ENCODE measurements at places on chromosomes 5 and 9. TPM values are rescaled to one million over a fixed set of nuclear protein-coding genes. Genes with fewer than 3 reads are reported as not detected.

DNA sequence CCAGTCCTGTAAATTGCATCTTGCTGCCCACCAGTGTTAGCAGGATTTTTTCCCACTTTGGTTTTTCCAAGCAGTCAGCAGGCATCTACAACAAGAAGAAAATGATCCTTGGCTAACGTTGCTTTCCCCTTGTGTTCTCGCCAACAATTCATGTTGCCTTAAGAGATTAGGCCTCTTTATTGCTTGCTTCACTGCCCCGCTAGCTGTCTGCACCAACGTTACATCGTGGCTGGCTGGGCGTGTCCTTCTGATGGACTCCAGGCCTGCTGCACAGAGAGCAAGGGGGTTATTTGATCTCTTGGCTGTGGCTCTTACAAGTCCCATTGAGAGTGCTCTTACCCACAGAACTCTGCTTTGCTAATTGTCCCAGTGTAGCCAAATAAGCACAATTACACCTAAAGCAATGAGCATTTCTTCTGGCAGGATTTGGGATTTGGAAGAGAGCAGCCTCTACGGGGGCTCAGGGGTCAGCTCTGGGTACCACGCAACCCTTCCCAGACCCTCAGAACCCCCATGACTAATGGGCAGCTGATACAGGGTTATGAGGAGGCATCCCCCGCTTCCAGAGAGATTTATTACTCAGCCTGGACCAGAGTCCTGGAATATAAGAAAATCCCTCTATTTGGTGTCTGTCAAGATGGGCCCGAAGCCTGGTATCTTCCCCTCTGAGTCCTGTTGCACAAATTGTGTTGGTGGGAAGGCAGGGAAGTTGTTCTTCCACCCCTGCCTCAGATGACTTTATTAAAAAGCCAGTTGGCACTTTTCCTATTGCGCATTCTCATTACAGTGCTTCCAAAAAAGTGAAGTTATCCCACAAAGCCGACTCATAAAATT is 17.6 kb downstream of the DCANP1 start:
- DNase-seq: no peak

GRCh38 chr5:3266861-3267260 is 328.8 kb upstream of the IRX1 start:
- no peak for DNase-seq

The DCTN4 gene
- 78.8 TPM for total RNA-seq

The C1QTNF3 gene
- total RNA-seq: 2.6 TPM

- DNase-seq: no peak
Measured at GRCh38 chr5:36458746-36459145, 147.7 kb upstream of the SLC1A3 start.

DNA sequence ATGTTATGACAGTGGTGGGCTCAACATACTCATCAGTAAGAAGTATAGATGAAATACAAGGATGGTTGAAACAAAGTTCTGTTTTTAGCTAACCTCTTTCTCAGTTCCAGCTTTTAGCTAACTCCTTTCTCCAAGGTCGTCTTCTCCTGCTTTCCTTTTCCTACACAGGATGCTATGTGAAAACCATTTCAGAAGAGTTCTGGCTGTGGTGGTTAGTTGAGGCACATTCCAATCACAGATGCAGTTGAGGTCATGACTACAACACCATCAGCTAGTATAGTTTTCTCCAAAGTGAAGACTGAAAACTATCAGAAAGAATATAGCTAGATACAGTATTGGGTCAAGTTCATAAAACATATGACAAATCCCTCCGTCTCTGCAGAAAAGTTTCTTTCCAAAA is 477.7 kb upstream of the C9orf72 start:
- no peak for DNase-seq

DNA sequence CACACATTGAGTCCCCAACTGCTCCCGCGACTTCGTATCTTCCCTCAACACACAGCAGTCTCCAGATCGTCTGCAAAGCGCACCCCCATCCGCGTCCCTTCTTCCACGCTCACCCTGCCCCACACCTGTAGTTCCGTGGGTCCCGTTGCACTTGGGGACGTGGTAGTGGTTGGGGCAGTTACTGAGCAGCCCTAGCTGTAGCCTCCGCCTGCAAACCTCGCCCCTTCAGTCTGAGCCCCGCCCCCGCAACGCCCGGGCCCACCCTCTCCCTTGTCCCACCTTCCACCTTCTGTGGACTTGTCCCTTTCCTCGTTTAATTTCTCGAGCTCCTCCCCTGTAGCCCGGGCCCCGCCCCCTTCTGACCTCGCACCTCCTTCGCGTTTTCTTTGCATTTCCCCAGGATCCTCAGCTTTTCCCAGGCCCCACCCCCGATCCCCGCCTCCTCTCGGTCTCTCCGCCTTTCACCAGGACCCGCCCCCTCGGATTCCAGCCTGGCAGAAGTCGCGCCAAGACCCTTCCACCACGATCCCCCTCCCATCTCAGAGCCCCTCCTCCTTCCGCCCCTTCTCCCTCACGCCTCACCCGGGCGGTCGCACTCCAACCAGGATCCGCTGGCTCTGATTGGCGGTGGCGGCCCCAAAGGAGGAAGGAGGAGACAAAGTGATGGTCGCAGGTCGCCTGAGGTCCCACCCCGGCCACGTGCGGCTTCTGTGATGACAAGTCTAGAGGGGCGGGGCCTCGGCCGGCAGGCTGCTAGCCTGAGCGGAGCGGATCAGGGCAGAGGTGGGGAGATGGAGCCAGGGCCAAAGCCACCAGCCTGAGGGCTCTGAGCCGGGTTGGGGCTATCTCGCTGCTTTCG is at the start of gene ATOSB:
Gene ATOSB, minus strand, starts transcription at position 183 of the 859 bp plus-strand sequence. CDS start 7,588 bp downstream, outside the sequence.
- peak; percentile 93 for DNase-seq

The DMGDH gene
- total RNA-seq: 2.3 TPM

The PAPPA gene
- 0.05 TPM for total RNA-seq

DNA sequence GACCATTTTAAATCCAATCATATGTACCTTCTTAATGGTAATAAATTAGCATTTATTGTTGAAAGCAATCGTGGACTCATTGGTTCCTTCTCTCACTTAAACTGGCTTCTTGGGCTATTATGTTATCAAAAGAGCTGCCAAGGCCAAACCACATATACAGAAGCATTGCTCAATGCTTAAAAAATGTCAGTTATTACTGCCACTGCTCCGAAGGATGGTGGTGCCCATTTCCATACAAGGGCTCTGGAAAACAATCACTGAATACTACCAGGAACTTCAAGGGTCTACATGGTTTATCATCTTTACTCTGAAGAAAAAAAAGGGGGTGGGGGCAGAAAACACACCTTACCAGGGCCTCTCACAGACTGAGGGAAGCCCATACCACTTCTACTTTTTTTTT is 104.3 kb downstream of the GNAQ start:
- no peak for DNase-seq

DNA sequence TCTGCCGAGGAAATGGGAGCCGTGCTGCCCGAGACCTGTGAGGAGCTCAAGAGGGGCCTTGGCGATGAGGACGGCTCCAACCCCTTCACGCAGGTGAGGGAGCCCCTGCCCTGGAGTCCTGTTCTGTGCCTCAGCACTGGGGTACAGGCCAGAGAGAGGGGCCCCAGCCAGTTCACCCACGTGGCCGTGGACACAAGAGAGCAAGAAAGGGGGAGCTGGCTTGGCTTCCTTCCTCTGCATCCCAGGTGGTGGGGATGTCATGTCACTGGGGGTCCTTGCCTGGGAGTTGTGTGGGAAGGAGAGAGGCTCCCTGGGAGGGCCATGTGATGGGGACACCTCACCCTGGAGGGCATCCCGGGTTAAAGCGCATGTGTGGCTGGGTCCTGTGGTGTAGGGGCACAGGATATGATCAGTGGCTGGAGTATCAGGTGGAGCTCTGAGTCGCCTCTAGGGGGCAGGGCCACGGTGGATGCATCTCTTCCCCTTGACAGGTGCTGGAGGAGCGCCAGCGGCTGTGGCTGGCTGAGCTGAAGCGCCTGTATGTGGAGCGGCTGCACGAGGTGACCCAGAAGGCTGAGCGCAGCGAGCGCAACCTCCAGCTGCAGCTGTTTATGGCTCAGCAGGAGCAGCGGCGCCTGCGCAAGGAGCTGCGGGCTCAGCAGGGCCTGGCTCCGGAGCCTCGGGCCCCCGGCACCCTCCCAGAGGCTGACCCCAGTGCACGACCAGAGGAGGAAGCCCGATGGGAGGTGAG is 7.5 kb downstream of the N4BP3 start:
- no peak for DNase-seq

DNA sequence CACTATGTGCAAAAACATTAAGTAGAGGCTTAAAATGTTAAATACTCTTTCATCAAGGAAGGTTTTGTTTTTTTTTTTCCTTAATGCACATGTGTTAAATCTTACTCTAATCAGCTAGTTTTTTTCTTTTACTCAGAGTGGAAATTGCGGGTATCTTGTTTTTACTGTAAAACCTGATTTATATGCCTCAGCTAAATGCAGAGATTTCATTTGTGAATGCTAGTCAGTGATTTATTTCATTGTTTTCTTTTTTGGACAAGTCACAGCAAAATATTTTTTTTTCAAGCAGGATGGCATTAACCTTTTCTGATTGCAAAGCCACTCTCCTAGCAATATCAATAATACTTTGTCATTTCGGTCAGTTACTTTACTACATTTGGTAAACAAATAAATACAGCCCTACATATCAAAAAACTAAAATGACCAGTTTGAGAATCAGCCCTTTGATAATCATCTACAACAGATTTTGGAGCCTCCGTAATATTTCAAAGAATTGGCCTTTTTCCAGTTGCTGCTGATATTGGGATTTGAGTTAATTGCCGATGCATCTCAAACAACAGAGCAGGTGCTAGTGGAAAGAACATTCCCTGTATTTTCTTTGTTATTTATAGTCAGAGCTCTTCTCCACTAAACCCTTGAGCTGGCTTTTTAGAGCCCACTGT is 579.2 kb upstream of the ZNF608 start:
- no peak for DNase-seq

DNA sequence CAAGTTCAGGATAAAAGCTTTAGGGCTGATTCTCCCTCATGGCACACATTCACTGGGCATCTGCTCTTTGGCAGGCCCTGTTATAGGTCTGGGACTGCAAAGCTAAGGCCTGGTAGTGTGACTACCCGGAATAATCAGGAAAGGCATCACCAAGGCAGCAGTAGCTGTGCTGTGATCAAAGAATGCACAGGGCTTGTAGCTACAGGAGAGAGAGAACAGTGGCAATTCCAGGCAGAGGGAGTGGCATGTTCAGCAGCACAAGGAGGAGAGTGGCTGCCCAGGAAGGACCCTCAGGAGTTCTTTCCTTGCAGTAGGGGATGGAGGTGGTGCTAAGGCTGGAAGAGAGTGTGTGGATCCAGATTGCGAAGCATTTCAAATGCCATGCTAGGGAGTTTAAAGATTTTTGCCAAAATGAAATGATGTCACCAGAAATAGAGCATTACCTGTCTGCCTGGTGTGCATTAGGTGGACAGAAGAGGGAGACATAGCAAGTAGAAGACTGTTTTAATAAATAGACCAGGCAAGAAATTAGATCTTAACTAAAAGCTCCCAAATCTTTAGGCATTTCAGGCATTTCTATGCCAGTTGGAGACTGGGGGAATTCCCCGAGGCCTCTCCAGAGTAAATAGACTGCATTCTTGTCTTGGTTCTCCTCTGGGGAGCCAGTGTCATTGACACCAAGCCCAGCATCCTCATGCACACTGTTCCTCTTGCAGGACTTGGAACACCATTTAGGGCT is 69.1 kb downstream of the GPR21 start:
- no peak for DNase-seq

- DNase-seq: no peak
Measured at GRCh38 chr5:136814619-136815378, 449.5 kb upstream of the TRPC7 start.

- no peak for DNase-seq
Measured at GRCh38 chr9:106019702-106020101, 325.4 kb downstream of the TMEM38B start.

GRCh38 chr9:124894741-124895170 is 32.8 kb downstream of the ARPC5L start:
- DNase-seq: peak; percentile 10

GRCh38 chr9:16180091-16180490 is 627.2 kb downstream of the CCDC171 start:
- no peak for DNase-seq

- no peak for DNase-seq
Measured at GRCh38 chr5:28216939-28217360, 1178.6 kb upstream of the CDH9 start.

DNA sequence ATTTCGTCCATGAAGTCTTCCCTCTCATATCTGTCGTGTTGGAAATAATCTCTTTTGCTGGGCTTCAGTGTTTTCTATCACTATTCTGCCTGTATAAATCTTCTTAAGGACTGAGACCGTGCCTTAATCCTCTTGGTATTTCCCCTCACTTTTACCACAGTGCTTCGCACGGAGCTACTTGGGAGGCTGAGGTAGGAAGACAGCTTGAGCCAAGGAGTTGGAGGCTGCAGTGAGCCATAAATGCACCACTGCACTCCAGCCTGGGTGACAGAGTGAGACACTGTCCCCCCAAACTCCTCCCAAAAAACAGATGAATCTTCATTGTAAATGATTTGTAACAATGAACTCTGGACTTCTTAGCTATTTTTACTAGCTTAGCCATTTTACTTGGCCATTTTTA is 57.8 kb downstream of the PHAX start:
- no peak for DNase-seq

The CYLC2 gene
- not detected for total RNA-seq

GRCh38 chr5:158676642-158677469 is 422.9 kb downstream of the EBF1 start:
- no peak for DNase-seq

GRCh38 chr5:1462358-1462757 is 17.1 kb upstream of the SLC6A3 start:
- DNase-seq: no peak

- DNase-seq: no peak
Measured at GRCh38 chr9:117526674-117527073, 111.8 kb upstream of the ASTN2 start.

- no peak for DNase-seq
Measured at GRCh38 chr5:6261668-6262067, 116.7 kb downstream of the MED10 start.

DNA sequence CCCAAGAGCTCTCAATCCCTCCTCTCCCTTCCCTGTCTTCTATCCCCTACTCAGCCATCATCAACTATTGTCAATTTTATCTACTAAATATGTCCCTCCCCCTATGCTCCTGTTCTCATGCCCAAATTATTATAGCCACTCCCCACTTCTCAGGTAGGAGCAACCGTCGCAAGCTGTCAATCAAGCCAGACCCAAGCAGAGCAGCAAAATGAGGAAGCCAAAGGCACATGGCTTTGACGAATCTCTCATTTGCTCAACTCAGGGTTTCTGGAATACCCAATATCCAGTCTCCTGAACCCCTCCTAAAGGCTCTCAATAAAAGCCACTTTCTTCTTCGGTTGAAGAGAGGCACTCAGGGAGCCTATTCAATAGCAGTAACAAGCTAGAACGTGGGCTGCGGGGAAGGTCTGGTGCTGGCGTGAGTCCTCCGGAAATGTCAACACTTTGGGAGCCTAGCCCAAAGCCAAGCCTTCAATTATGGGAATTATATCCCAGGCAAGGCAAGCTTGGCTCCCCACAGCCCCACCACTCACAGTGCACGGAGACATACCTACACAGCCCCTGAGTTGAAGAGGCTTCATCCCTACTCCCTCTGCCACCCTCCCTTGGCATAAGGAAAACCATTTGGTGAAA is 47.7 kb downstream of the SIL1 start:
- DNase-seq: no peak

GRCh38 chr5:130237721-130238120 is 333.5 kb downstream of the CHSY3 start:
- no peak for DNase-seq
